ENCODE measurements at places on chromosomes 2 and 18.
A peak's percentile ranks its signal among the peaks of the same experiment; 100 is the strongest.

DNA sequence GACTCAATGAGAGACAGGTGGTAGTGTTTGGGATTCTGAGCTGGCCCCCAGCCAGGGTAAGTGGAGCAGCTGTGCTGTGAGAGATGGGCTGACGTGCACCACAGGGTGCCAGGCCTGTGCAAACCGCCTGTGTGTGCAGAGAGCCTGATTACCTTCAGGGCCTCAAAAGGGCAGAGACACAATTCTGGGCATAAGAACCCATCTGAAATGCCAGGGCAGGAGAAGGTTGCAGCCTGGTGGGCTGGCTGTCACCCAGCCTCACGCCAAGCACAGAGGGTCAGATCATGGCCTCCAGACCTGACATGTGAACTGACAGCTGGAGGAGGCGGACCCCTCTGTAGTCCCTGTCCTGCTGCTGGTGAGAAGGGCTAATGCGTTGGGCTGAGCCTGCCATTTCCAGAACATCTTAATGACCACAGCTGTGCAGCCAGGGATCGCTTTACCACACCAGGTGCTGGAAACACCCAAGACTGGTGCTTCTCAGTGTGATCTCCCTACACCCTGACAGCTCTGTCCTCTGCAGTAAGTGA, 100.9 kb downstream of the ARL4C start:
- no peak for DNase-seq

DNA sequence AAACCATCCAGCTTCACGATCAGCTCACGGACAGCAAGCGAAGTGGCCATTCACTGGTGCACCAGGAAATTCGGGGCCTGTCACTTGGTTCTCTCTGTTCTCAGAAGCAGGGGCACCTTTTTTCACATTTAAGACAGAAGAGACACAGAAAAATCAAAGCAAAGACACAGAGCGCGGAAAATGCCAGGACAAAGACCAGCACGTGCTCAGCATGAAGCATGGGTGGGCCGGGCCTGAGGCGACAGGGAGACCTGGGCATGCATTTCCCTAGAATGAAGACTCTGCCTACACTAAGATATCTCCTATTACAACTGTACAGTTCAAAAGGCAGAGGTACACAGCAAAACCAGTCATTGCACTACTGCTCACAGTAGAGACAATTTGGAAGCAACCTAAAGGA, 117.4 kb upstream of the ID2 start:
- no peak for DNase-seq

DNA sequence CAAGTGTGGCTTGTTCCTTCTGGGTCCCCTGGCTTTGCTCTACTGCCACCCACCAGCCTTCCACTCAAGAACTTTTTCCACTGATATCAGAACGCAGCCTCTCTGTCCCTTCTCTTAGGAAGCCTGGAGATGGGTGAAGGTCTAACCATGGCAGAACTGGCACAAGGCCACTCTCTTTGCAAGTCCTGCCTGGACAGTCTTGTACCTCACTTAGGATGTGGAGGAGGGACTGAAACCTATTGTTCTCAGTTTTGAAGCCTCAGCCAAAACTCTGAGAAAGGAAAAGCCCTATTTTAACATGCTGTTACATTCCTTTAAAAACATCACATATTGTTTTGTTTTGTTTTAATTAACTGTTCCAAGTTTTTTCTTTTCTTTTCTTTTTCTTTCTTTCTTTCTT, 58.9 kb upstream of the NCOA1 start:
- DNase-seq, result no peak

DNA sequence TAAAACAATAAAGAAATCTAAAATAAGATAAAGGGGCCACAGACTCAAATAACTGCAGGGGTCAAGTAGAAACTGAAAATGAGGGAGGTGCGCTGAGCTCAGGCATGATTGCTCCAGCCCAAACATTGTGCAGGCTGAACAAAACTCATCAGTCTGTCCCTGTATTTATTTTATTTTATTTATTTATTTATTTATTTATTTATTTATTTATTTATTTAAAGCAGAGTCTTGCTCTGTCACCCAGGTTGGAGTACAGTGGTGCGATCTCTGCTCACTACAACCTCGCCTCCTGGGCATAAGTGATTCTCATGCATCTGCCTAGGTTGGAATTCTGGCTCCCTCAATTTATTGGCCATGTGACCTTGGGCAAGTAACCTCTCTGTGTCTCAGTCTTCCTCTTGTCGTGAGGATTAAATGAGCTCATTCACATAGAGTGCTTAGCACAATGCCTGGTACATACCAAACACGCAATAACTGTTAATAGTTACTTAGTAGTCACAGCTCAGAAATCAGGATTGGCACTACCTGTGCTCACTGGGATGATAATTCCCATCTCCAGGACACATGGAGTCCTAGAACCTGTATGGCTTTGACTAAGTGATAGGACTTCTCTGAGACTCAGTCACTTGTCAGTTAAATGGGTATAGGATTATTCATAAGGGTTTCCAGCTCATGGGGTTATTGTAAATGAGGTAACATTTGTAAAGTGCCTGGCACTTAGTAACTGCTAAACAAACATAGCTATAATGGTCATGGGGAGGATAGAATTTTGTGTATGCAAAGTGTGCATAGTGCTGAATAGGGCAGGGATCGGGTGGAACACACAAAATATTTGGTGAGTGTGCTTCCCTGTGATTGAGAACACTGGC, 6.0 kb downstream of the SPEG start:
- DNase-seq, result no peak

- DNase-seq, result no peak
Measured at GRCh38 chr2:47155091-47155876, at the start of gene STPG4. STPG4 (minus strand) TSS chr2:47155308; CDS start chr2:47155251, 57 bp downstream.

DNA sequence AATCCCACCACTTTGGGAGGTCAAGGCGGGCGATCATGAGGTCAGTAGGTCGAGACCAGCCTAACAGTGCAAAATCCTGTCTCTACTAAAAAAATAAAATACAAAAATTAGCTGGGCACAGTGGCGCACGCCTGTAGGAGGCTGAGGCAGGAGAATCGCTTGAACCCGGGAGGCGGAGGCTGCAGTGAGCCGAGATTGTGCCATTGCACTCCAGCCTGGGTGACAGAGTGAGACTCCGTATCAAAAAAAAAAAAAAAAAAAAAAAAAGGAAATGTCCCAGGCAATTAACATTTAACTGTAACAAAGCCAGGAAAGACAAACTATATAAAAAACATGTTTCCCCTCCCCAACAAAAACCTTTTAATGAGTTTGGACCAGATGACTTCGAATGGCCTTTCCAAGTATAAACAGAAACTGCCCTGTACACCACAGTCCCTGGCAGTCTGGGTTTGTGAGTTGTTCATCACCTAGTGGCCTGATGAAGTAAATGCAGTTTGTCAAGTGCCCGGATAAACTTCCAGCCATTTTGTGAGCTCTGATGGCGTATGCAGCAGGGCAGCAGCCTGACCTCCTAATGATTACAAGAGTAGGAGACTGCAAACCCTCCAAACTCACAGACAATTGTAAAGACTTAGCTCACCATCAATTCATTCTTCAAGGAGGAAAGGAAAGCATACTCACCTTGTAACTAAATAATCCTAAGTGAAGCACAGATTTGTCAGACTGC, 16.6 kb upstream of the PCBP1 start:
- DNase-seq, result peak; percentile 75

- DNase-seq, result no peak
Measured at GRCh38 chr2:178152033-178152432, 39.8 kb downstream of the RBM45 start.

GRCh38 chr18:22961156-22961555, 28.0 kb downstream of the RBBP8 start:
- DNase-seq, result no peak

DNA sequence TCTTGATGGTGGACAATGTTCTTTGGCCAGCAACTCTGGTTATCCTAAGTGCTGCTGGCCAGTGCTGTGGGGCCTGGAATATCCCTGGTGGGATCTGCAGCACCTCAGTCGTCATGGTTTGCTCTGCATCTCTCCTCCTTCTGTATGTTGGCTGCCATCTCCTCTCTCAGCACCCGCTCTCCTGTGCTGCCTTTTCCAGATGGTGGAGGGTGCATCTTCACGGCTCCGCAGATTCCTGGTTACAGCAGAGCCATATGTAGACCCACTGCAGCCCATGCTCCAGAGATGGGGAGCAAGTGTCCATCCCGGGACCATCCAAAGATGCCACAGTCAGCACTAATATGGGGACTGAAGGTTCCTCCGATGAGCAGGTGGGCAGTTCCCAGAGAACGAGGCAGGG, 90.0 kb downstream of the VAPA start:
- no peak for DNase-seq
